Lung (tissue), 17 donors: ENCODE measurements at places on chromosomes 7 and 10. TPM values are rescaled to one million over a fixed set of nuclear protein-coding genes. Genes with fewer than 3 reads are reported as not detected.
A peak's percentile ranks its signal among the peaks of the same experiment; 100 is the strongest.

DNA sequence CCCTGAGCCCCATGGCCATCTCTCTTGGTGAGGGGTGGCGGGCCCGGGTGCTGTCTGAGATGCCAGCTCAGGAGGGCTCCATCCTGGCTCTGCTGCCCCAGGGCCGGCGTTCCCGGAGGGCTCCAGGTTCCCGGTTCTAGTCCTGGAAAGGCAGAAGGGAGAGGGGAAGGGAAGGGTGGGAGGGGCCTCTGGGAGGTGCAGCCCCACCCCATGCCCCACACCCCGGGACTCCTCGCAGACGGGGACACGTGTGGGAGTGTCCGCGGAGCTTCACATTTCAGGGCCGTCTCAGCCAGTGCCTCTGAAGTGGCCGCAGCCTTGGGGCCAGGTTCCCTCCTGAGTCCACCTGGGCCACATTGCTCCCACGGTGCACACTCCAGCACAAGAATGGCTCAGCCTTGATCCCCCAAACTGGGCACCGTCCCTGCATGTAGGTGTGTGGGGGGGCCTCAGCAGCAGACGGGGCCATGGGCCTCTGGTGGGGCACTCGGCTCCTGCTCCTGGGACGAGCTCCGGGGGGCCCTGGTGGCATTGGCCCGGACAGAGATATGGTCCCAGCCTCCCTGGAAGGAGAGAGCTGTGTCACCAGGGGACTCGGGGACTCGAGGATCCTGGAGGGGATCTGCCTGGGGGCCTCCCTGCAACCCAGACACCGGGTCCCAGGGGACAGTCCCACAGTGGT lies 5.8 kb downstream of the BHLHA15 start:
- no peaks in the 10 kb centered on the region for H3K36me3 ChIP-seq
- no peak for DNase-seq
- H3K27ac ChIP-seq = no peak overlapping the region
- no peaks in the 10 kb centered on the region for H3K4me1 ChIP-seq
- H3K27me3 ChIP-seq = no peaks in the 10 kb centered on the region

DNA sequence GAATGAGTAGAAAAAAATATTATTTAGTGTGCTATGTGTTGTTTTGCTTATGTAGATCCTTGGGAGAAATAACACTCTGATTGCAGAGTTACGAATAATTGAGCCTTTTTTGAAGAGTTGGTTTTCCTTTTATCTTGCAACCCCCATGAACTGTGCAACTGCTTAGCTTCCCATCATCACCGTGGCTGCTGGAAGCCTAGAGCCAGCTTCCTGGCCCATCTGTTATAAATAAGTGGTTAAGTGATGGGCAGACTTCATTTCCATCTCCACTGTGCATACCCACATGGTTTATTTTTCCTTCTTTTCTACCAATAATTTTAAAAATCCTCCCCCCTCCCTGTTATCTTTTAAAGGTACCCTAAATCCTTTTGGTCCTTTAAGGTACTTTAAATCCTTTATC lies 554.9 kb upstream of the GALNT17 start:
- no peak for DNase-seq
- H3K4me3 ChIP-seq = no peak overlapping the region
- no peaks in the 10 kb centered on the region for H3K36me3 ChIP-seq
- no peaks in the 10 kb centered on the region for H3K27me3 ChIP-seq
- H3K27ac ChIP-seq = no peak overlapping the region
- H3K4me1 ChIP-seq = no peaks in the 10 kb centered on the region

The SNX10 gene
- total RNA-seq = 48.5 TPM

- peak overlapping the region; percentile 72 for H3K27ac ChIP-seq
- no peaks in the 10 kb centered on the region for H3K36me3 ChIP-seq
- H3K4me3 ChIP-seq = no peak overlapping the region
Observed at GRCh38 chr7:22564511-22565045, 64.6 kb upstream of the STEAP1B start.

GRCh38 chr10:64733980-64734379 lies 1212.8 kb downstream of the REEP3 start:
- no peaks in the 10 kb centered on the region for H3K36me3 ChIP-seq
- no peaks in the 10 kb centered on the region for H3K27me3 ChIP-seq
- peak; percentile 27 for DNase-seq

GRCh38 chr7:45645141-45645969 lies 71.2 kb downstream of the ADCY1 start:
- no peak overlapping the region for H3K4me3 ChIP-seq
- H3K36me3 ChIP-seq = no peaks in the 10 kb centered on the region
- DNase-seq = no peak
- H3K4me1 ChIP-seq = no peaks in the 10 kb centered on the region
- no peak overlapping the region for H3K27ac ChIP-seq

DNA sequence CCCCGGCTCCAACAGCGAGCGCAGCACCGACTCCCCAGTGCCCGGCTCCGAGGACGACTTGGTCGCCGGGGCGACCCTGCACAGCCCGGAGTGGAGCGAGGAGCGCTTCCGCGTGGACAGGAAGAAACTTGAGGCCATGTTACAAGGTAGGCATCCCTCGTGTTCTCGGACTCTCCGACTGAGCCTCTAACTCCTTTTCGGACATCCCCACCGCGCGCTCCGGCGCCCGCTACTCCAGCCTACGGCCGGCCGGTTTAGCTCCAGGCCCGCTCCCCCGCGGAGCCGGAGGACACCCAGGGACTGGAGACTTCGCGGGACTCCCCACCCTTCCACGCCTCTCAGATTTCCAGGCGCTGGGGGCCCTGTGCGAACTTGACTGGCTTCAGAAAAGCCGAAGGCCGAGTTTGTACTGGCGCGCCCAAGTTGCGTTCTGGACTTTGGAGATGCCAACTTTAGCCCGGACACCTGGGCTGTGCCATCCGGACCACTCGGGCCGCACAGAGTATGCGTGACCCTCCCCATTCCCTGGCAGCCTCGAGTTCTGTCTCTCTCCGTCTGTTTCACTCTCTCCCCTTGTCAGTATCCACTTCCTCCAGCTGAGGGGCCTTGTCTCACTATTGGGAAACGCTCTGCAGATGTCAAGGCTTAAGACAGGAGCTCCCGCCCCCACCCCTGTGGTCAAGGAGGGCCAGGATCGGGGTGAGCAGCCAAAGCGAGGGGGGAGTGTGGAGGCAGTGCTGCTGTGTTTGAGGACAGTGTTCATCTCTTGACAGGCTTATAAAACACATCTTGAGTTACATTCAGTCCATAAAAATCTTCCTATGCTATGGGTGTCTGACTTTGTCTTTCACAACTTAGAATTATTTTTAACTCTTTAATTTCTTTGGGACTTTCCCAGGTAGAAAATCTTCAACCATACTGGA lies 777 bp downstream of the BICC1 start:
- H3K4me1 ChIP-seq = peaks cover 15% of the 10 kb centered on the region
- H3K27me3 ChIP-seq = no peaks in the 10 kb centered on the region
- peak; percentile 89 for DNase-seq
- H3K4me3 ChIP-seq = peak overlapping the region; percentile 55
- no peaks in the 10 kb centered on the region for H3K36me3 ChIP-seq

GRCh38 chr10:94546049-94546900 lies 687 bp downstream of the HELLS start:
- no peaks in the 10 kb centered on the region for H3K36me3 ChIP-seq
- peak; percentile 42 for DNase-seq
- no peaks in the 10 kb centered on the region for H3K27me3 ChIP-seq
- peak overlapping the region; percentile 95 for H3K4me3 ChIP-seq
- peak overlapping the region; percentile 69 for H3K27ac ChIP-seq
- peaks cover 13% of the 10 kb centered on the region for H3K4me1 ChIP-seq

The HOGA1 gene
- total RNA-seq = 0.63 TPM

GRCh38 chr10:29701306-29701705 lies 66.5 kb upstream of the SVIL start:
- no peak for DNase-seq
- no peak overlapping the region for H3K4me3 ChIP-seq
- H3K27ac ChIP-seq = no peak overlapping the region
- no peaks in the 10 kb centered on the region for H3K27me3 ChIP-seq

DNA sequence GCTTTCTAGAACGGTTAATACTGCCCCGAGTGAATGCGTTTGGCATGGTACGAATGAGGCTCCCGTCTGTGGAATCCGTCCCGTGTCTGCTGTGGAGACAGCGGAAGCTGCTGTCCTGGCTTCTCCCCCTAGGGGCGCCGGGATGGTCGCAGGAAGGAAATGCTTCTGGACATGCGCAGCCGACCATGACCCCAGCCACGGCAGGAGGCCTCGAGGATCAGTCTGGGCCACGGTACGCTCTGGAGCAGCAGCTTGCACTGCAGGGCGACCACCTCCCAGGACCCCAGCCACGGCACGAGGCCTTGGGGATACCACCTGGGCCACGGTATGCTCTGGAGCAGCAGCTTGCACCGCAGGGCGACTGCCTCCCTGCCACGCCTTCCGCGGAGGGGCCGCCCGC lies 107.9 kb downstream of the CYTH3 start:
- no peaks in the 10 kb centered on the region for H3K27me3 ChIP-seq
- peak; percentile 5 for DNase-seq
- no peaks in the 10 kb centered on the region for H3K36me3 ChIP-seq

DNA sequence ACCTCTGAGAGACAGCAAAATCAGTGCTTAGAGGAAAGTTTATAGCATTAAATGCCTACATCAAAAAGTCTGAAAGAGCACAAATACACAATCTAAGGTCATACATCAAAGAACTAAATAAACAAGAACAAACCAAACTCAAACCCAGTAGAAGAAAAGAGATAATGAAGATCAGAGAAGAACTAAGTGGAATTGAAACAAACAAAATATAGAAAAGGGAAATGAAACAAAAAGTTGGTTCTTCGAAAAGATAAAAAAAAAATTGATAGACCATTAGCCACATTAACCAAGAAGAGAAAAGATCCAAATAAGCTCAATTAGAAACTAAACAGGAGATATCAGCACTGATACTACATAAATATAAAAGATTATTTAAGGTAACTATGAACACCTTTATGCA lies 280.0 kb upstream of the NRG3 start:
- H3K36me3 ChIP-seq = no peaks in the 10 kb centered on the region
- H3K4me3 ChIP-seq = no peak overlapping the region
- H3K27ac ChIP-seq = no peak overlapping the region
- no peak for DNase-seq
- H3K4me1 ChIP-seq = no peaks in the 10 kb centered on the region

The BEND7 gene
- 12.7 TPM for total RNA-seq
